ENCODE measurements at places on chromosomes 13 and 19.
A peak's percentile ranks its signal among the peaks of the same experiment; 100 is the strongest.

- DNase-seq: no peak
Measured at GRCh38 chr13:33578786-33579185, 239.2 kb upstream of the RFC3 start.

GRCh38 chr19:32749361-32749760, 29.8 kb downstream of the TDRD12 start:
- no peak for DNase-seq

DNA sequence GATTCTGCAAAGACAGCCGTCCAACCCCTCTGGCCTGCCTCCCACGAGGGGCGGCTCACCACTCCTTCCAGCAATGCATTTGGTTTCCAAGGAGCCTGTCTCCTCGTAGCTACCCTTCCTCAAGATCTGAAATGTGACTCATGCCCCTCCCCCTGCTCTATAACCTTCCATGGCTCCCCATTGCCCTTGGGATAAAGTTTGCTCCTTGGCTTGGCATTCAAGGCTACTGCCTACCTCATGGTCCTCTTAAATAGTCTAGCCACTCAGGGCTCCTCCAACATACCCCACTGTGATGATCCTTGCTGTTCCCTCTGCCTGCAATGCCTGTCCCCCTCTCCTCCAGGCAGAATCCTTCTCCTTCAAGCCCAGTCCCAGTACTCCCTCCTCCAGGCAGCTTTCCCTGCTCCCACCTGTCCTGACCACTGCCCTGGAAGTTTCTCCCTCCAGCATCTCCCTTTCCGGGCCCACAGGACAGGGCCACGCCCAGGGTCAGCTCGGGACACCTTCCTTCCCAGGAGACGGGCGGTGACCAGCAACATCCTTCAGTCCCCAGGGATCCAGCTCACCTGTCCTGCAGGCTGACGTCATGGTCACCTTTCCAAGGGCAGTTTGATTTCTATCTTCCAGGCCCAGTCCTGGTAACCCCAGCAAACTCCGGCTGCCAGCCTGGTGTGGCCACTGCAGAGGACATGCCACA, 19.2 kb upstream of the SEMA6B start:
- no peak for DNase-seq

GRCh38 chr13:21526707-21527540, 67.8 kb upstream of the ZDHHC20 start:
- no peak for DNase-seq

DNA sequence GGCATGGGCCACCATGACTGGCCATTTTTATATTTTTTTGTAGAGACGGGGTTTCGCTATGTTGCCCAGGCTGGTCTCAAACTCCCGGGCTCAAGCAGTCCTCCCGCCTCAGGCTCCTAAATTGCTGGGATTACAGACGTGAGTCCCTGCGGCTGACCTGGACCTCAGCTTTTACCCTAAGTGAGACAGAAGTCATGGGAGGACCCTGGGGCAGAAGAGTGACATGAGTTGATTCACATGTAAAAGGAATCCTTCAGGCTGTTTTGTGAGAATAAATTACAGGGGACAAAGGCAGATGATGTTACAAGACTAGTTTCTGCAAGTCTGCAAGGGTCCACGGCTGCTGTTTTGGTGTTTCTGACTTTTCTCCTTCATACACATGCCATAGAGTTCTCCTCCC, 2.6 kb upstream of the BCAM start:
- no peak for DNase-seq

GRCh38 chr19:16612636-16613035, 15.4 kb downstream of the MED26 start:
- DNase-seq: no peak

GRCh38 chr13:39699274-39699673, 43.8 kb downstream of the COG6 start:
- no peak for DNase-seq

- no peak for DNase-seq
Measured at GRCh38 chr19:45791744-45792469, 738 bp downstream of the DMWD start.

DNA sequence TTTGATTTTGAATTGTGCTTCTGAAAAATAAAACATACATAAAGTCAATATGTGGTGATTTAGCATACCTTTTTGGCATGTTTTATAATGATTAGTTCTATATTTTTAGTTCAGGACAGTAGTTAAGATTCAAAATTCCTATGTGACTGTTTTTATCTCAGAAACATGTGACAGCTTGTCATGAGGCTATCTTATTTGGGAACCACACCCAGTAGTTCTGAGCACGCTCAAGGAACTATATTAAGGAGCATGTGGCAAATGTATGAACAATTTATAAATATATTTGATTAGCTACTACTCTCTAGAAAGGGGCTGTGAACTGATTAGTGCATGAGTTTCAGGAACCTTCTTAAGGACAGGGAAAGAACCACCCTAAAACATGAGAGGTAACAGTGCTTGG, 38.8 kb downstream of the FGF9 start:
- DNase-seq: no peak

- DNase-seq: no peak
Measured at GRCh38 chr13:25088562-25089221, 7.2 kb upstream of the PABPC3 start.

GRCh38 chr13:20713014-20713376, 9.5 kb downstream of the IL17D start:
- no peak for DNase-seq

DNA sequence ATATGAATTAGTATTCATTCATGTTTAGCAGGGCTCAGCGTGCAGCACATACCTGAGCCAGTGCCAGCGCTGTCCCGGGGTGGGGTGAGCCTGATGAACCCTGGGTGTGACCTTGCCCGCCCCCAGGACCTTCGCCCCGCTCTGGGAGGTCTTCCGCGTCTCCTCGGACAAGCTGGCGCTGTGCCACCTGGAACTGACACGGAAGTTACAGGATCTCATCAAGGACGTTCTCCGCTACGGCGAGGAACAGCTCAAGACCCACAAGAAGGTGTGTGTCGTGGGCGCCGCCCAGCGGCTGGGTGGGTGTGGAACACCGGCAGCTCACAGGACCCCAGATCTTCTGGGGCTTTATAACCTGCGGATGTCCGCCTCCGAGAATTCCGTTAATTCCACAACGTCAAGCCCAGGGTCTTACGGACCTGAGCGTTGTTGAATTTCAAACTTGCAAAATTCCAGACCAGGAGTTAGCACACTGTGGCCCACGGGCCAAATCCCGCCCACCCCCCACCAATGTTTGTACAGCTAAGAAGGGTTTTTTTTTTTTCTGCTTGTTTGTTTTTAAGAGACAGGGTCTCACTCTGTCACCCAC, 15.4 kb downstream of the FCHO1 start:
- peak; percentile 75 for DNase-seq

DNA sequence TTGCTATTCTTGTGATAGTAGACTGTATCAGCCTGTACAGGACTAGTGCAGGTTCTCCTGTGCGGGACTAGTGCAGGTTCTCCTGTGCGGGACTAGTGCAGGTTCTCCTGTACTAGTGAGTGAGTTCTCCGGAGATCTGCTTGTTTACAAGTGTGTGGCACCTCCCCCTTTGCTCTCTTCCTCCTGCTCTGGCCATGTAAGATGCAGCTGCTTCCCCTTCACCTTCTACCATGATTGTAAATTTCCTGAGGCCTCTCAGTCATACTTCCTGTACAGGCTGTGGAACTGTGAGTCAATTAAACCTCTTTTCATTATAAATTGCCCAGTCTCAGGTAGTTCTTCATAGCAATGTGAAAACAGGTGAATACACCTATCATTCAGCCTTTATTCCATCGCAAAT, 289.6 kb downstream of the TEX29 start:
- no peak for DNase-seq

DNA sequence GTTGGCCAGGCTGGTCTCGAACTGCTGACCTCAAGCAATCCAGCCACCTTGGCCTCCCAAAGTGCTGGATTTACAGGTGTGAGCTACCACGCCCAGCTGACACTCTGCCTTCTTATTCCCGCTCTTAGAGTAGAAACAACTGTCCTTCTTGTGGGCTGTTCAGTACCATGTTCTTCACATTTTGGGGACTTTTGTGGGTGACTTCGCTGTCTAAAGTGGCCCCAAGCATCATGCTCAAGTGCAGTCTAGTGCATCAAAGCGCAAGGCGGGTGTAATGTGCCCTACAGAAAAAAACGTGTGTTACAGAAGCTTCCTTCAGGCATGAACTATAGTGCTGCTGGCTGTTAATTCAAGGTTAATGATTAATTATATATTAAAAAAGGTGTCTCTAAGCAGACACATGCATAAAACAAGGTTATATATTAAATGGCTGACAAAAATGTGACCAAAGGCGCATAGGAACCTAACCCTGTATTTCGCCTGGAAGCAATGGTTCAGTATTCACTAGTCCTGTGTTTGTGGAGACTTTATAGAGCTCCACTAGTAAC, 38.3 kb downstream of the ABCC4 start:
- no peak for DNase-seq

DNA sequence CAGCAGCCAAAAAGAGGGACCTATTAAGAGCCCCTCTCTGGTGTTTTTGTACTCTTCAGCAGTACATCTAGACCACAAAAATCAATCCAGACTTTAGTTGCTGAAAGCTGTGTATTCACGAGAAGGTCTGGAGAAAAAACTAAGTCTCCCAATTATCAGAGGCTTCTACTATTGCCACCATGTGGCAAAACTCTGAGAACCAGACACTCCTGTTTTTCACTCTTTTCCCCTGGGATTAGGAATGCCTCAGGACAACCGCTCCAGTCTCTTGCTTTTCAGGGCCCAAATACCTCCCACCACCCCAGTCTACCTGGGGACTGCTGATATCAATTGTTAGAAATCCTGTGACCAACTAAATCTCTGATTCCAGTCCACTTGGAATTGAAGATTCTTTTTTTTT, 30.1 kb upstream of the OBI1 start:
- no peak for DNase-seq

DNA sequence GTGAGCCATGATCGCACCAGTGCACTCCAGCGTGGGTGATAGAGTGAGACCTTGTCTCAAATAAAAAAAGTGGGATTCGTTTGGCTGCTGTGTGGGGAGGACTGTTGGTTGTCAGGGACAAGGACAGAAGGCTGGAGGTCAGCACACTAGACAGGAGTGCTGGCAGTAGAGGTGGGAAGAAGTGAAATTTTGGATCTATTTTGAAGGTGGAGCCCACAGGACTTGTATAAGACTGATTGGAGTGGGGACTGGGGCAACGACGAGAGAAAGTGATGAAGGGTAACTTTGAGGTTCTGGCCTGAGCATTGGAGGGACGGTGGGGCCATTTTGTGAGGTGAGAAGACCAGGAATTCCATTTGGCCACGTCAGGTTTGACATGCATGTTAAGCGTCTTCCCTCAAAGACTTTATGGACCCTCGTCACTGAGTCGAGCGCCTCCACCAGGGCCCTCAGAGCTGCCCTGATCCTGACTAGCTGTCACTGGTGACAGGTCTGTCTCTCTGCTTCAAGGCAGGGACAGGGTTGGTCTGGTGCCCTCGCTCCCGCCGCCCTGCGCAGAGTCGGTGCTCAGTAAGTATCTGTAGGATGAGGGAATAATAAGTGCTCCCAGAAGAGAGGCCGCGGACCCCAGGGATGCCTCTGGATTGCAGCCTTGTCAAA, 673 bp downstream of the CTU1 start:
- no peak for DNase-seq

- no peak for DNase-seq
Measured at GRCh38 chr13:20173116-20173746, 12.4 kb upstream of the GJA3 start.

GRCh38 chr19:4086411-4086867, 19.7 kb upstream of the ZBTB7A start:
- DNase-seq: no peak

GRCh38 chr13:105278943-105279381, 1256.5 kb downstream of the EFNB2 start:
- DNase-seq: no peak

DNA sequence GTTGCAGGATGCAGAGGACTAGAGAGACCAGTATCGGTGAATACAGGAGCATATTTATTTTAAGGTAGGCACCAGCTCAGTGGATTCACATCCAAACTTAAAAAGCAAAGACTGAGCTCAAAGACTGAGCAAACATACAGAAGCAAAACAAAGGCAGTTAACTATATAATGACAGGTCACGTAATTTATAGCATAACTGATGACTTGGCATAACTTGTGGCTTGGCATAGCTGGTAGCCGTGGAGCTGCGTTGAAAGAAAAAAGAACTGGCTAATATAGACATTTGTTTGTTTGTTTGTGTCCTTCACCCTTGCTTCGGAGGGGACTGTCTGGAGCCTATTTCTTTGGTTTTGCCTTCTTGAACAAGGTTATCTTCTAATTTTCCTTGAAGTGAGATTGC, 33.7 kb downstream of the ZNF493 start:
- DNase-seq: no peak

DNA sequence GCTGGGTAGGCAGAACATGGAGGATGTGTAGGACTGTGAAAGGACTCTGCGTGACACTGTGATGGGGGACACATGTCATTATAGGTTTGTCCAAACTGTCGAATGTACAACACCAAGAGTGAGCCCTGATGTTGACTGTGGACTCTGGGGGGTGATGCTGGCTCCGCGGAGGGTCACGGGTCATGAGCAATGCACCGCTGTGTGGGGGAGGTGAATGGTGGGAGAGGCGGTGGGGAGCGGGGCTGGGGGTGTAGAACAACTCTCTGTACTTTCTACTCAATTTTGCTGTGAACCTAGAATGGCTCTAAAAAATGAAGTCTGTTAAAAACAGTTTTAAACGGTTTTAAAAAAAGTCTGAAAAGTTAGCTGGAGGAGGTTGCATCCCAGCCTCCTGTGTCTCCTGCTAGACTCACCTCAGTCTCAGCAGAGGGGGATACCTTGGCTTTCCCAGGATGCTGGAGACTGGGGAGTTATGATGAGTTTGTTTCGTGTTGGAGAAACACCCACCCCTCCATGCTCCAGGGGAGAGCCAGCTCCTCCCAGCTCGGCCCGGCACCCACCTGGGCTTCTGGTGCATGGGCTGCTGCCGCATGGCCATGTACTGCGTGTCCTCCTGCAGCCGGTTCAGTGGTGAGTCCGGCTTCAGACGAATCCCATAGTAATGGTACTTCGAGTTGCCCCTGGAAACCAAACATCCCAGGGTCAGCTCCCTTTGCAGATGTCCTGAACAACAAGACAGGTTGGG, 34.7 kb upstream of the RANBP3 start:
- no peak for DNase-seq

DNA sequence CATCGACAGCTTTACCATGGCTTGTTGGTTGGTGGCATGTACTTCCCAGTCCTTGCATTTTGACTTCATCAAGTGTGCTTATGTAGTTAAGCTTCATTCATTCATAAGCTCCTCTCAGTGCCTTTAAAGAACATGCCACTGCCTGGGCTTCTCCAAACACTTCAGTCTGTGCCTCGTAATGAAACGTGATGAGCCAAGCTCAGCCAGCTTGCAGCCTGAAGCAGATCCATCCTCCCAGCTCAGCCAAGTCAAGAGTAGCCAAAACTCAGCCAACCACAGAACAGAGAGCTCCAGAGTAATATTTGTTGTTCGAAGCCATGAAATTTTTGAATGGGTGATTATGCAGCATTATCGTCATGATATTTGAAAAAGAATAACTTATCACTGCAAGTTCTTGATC, 989.7 kb downstream of the EFNB2 start:
- no peak for DNase-seq

Data from liver (tissue), 10 donors.